ENCODE measurements at places on chromosomes 1 and 21. TPM values are rescaled to one million over a fixed set of nuclear protein-coding genes. Genes with fewer than 3 reads are reported as not detected.

Gene STUM
- polyA plus RNA-seq, result 0.13 TPM

Gene GSTM3
- polyA plus RNA-seq, result 23.1 TPM

Gene FAAH
- 1.3 TPM for polyA plus RNA-seq

DNA sequence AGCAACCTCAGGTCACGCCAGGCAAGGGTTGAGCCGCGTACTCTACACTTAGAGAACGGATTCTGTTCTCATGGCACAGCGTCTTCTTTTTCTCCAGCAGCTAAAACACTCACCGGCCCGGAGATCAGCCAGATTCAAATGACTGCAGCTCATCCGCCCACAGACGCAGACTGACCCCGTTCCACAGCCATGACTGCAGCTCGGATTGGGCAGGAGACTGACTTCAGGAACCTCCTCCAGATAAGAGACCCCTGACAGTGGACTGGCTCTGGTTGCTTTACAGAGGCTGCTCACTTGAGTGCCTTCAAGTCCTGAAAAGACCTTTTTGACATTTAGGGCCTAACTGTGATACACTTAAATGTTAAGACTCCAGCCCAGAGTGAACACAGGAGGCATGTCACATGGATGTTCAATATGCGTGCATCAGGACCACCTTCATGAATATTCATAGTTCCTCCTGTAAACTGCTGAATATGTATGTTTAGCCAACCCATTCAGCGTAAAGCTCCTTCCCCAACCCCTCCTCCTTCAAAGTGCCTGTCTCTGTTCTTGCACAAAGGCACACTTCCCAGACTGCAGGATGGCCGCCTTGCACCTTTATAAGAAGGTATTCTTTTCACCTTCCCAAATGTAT, 42.6 kb downstream of the BACE2 start:
- DNase-seq, result no peak

DNA sequence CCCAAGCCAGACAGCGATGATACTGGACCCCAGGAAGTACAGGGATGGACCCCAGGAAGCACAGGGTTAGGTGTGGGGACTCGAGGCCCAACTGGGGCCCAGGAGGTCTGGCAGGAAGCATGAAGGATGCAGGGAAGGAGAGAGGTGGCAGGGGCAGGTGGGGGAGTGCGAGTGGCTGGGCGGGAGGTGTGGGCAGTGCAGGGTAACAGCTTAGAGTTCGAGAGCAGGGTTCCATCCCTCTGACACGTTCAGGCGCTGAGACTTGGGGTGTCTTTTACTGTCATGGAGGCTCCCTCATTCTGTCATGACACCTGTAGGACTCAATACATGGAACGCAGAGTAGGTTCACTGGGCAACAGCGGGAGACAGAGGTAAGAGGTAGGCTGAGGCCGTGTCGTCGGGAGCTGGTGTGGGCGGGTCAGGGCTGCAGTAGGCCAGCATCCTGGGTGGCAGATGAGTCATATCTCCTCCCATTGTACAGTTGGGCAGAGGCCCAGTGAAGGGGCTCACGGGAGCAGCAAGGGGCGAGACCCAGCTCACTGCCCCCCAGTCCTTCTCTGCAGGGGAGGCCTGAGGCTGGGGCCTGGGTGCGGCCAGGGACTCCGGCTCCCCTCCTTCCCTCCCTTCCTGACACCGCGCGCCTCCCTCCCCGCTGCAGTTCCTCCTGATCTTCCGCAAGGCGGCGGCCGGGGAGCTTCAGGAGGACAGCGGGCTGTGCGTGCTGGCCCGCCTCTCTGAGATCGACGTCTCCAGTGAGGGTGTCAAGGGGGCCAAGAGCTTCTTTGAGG, 11.6 kb upstream of the CTRC start:
- no peak for DNase-seq

DNA sequence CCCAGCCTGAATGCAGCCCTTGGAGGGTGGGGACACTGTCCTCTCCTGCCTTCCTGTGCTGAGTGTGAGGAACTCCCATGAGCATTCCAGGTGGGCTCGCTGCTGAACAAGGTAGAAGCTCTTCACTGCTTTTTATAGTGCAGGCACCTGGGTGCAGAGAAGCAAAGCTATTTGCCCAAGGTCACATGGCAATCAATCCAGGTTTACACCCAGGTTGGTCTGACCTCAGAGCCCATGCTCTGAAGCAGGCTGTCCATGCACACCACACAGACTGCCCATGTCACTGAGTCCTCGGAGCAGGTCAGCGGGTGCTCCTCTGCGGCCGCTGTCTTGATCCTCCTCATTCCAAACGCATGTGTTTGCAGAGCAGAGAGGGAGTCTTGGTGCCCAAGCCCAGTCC, 323.4 kb upstream of the VAMP3 start:
- DNase-seq, result no peak

GRCh38 chr1:26734501-26735058, 38.8 kb downstream of the ARID1A start:
- DNase-seq, result no peak

DNA sequence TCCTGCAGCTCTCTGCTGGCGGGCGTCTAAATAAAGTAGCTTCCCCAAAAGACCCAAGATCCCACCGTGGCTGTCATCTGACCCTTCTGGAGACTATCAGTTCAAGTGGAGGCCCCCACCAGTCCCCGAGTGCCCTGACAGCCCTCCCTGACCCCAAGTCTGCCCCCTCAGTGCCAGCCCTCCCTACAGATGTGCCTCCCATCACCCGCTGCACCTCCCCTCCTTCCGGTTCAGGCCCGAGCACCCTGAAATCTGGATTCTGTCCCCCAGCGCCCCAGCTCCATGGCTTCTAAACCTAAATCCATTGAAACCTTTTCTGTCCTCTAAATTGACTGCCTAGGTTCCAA, 595 bp downstream of the IL10RB start:
- DNase-seq, result no peak

DNA sequence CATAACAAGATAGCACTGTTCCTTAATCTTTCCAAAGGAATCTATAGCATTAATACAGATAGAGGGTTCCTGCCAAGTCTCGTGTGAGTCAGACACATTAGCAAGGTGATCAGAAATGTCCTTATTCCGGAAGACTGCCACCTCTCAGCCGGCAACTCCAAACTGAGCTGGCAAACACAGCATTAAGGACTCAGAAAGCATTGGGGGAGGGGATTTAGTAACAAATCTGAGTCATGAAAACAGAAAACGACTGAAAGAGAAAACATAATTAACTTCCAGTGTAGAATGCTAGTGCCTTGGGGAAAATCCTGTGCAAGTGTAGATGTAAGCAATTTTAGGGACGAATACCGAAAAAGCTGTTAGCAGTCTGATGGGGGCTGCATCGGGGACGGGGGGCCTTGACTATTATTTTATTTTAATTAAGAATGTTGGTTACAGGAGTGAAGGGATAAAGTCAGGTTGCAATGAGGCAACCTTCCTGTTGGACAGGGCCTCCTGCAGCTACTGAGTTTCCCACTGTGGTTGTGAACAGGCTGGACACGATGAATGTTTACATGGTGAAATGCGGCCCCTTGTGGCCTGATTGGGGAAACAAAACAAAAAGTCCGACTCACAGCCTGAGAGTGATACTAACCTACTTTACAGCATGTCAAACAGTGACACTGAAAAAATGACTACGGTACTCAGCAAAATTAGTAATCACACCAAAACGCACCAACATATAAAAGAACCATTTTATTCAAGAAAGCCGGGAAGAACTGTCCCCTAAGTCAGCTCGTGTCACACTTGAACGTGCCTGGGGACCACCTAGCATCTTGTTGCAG, 20.7 kb downstream of the MIS18A start:
- DNase-seq, result no peak

Measured in CD8-positive, alpha-beta memory T cell (primary cell).